CD4-positive, alpha-beta T cell (primary cell): ENCODE measurements at places on chromosomes 12 and 14.

DNA sequence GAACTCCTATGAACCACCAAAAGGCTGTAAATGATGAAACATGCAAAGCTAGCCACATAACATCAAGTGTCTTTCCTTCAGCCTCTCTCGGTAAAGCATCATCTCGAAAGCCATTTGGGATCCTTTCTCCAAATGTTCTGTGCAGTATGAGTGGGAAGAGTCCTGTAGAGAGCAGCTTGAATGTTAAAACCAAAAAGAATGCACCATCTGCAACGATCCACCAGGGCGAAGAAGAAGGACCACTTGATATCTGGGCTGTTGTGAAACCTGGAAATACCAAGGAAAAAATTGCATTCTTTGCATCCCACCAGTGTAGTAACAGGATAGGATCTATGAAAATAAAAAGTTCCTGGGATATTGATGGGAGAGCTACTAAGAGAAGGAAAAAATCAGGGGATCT lies 61.2 kb downstream of the ATG14 start:
- DNase-seq: no peak

- no peak for DNase-seq
Measured at GRCh38 chr12:67790660-67791059, 142.1 kb downstream of the DYRK2 start.

- DNase-seq: no peak
Measured at GRCh38 chr12:130058926-130059472, 103.3 kb upstream of the FZD10 start.

DNA sequence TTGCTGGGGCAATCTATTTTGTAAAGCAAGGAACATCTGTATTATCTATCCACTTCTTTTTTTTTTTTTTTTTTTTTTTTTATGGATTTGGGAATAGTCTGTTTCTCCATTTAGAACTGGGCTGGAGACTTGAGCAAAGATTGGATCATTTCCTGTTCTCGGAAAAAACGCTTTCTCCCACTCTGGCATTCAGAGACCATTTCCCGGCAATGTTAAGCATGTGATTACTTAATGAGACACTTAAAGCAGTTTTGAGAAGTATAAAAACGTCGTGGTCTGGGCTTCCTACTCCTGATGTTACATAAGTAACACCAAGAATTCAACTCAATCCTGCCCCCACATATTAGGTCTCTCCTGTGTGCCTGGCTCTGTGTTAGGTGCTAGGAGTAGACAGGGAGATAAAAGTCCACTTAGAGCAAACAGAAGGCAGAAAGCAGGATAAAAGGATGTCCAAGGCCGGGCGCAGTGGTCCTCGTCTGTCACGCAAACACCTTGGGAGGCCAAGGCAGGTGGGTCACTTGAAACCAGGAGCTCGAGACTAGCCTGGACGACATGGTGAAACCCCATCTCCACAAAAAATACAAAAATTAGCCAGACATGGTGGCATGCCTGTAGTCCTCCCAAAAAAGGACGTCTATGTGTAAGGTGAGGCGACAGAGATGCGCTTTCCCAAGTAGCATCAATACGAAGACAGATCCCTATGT lies 152.1 kb upstream of the GSC start:
- no peak for DNase-seq

DNA sequence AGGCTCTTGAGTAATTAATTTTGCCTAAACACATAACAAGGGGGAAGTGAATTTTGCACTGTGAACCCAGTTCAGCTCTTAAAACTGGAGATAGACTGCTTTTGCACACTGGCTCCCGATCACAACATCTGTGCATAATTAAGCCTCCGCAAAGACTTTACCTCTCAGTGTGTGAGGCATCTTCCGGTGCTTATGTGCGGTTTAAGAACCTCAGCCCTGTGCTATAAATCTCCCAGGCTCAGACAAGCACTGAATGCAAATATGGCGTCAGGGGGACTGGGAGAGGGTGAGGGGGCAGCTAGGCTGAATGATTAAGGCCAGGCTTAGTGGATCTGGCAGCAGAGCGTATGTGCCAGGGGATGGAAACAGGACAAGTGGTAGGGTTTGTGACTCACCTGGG lies 103.3 kb downstream of the ADCK1 start:
- no peak for DNase-seq

DNA sequence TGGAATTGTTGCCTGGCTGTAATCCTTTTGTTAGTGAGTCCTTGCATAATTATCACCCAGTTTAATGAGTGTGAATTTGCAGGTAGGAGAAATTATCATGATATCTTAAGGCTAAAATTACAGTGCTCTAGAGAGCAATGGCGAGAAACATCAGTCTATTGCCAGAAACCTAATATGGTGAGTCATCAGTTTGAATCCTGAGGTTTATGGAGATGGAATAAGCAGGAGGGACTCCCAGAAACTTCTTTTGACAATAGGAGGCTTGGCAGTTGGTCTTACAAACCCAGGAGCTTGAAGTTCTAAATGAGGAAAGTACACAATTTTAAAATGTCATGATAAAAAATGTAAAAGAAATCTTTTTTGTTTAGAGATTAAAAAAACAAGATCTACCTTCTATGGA lies 31.5 kb upstream of the CRADD start:
- no peak for DNase-seq

DNA sequence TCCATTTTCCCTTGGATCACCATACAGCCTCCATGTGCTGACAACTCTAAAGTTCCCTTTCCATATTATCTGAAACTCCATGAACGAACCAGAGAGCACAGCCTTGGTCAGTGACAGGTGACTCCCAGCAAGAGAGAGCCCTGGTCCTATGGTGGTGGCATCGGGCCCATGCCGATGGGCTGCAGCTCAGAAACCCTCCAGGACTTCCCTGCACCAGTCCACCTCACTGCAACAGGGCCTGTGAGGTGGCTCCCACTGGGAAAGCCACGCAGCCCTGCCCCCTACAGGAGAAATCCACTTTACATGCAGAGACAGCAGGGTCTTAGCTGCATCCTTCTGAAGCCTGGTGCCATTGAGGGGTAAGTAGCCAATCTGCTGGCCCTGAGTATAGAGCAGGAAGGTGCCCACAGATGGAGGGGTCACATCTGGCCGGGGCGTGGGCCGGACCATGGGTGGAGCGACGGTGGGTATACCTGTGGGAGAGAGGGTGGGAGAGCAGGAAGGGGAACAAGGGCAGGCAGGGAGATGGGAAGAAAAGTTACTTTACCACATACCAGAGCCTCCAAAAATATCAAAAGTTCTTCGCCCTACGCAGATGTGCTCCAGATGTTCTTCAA lies 24.7 kb downstream of the RTRAF start:
- no peak for DNase-seq

GRCh38 chr12:5444520-5444919 lies 12.6 kb downstream of the NTF3 start:
- no peak for DNase-seq

DNA sequence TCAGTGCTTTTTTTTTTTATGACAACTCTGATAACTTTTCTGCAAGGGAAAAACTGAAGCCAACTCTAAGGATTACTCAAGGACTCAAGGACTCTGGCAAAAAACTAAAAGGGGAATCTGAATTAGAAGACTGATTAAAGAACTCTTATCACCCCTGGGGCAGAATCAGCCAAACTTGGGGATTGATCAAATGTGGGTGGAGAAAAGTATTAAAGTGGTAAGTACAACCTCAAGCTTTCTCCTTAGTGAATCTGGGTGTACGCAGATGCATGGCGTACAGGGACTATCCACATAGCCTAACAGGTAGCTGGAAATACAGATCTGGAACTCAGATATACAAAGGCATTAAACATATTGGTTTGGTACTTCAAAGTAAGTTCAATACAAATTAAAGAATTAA lies 7.3 kb downstream of the LIMA1 start:
- no peak for DNase-seq

- no peak for DNase-seq
Measured at GRCh38 chr14:94116701-94117100, 6.2 kb downstream of the IFI27 start.

DNA sequence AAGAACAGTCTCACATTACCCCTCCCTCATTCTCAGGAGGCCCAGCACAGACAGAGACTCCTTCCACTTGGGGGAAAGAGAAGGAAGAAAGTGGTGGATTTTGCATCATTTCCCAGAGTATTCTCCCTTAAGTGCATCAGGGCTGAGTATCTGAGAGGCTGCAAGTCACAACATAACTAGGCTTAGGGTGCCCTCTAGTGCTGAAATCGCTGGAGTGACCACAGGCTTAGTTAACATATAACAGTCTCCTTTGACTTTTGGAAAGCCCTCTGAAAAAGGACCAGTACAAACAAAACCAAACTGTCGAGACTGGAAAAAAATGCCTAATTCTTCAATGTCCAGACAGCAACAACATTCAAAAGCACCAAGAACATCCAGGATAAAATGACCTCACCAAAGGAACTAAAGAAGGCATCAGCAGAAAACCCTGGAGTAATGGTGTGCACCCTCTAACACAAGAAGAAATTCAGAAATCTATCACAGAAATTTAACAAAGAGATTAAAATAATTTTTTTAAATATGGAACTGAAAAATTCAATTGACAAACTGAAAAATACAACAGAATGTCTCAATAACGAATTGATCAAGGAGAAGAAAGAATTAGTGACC lies 412.3 kb downstream of the RPS29 start:
- DNase-seq: no peak

DNA sequence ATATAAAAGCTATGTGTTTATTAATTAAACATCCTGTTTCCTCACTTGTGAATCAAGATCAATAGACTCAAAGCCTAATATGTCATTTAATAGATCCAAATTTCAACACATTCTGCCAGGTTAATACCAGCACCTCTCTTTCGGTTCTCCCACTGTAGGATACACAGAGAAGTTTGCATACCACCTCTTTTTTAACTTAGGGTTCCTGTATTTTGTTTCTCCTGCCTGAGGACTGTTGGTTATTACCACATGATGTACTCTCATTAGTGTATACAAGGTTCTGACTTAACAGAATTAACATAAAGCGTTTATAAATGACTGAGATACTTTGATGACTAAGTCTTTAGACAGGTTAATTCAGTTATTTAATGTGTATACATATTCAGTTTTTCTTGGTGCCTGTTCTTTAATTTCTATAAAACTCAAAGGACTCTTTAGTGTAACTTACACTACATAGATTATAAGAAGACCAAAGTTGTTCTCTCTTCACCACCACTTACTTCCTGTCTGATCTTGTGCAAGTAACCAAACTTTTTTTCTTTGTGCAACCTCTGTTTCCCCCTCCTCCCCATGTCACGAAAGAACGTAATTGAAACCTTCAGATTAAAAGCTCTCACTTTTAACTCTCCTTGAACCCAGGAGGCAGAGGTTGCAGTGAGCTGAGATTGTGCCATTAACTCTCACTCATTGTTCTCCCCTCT lies 89.8 kb upstream of the DNM1L start:
- DNase-seq: peak; percentile 35

DNA sequence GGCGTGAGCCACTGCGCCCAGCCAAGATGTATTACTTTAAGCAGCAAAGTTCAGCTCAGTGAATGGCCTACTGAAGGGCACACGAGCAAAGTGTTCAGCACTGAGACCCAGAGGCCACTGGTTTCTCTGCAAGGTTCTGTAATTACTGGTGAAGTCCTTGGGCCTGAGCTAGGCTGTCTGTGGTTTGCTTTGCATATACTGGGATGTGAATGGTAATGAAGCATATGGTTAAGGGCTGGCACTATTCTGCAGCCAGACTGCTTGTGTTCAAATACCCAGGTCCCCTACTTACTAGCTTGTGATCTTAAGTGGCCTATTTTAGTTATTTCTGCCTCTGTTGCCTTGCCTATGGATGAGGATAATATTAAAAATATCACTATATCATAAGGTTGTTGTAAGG lies 72.0 kb downstream of the LLPH start:
- DNase-seq: no peak

DNA sequence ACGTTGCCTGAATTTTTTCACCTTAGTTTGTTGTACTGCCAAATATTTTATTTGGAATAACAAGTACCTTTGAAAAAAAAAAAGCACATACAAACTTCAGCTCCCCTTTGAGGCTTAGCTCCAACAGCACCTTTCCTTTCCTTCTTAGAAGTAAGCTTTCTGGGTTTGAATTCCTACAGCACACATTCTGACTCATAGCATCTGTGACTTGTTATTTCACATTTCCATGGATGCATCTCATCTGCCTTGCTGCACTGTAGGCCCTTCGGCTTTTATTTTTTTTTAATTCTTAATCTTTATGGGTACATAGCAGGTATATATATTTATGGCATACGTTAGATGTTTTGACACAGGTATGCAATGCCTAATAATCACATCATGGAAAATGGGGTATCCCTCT lies 7.2 kb downstream of the LGALS3 start:
- DNase-seq: no peak
